BE2C (cell line): ENCODE measurements at places on chromosomes 1 and 21.

DNA sequence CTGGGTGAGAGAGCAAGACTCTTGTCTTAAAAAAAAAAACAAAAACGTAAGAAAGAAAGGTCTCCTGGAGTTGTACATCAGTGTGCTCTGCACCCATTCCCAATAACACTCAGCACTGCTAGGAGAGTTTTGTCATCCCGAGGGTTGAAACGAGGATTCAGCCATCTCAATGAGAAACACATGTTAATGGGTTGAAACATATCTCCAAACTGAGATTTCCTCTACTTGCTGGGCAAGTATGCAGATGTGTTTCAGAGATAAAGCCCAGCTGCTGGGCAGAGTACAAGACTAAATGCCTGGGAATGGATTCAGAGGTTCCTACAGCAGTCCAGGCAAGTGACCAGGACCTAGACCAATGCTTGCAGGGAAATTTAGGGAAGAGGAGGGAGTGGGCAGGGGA is 2.6 kb upstream of the MFN2 start:
- DNase-seq = no peak

GRCh38 chr1:154445040-154445472 is 39.9 kb downstream of the IL6R start:
- DNase-seq = no peak

DNA sequence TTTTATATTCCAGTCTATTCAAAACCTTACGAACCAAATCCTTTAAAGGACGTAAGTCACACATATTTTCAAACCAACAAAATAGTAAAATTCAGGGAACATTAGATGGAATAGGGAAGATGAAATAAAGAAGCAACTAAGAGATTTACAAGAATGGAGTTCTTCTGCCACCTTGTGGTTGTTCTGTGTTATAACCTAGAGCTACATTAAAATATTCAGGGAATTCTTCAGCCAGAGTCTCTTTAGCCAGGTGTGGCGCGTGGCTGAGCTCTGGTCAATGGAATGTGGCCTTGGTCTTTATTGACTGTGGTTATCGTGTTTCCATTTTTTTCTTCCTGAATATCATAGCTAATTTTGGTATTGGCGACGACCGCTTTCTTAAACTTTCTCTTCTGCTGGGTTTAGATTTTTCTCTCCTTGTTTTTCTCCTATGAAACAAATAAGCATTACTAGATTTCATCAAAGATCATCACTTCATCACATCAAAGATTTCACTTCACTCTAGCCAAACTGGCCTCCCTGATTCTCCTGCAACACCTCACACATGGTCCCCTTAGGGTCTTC is 221.3 kb downstream of the MRPL39 start:
- DNase-seq = no peak

- no peak for DNase-seq
These were observed 24.9 kb downstream of the PRKCZ start for GRCh38 chr1:2074944-2075740.

- DNase-seq = no peak
These were observed 112.2 kb downstream of the NEK7 start for GRCh38 chr1:198268784-198269645.

- no peak for DNase-seq
These were observed 11.6 kb upstream of the TTC39A start for GRCh38 chr1:51341876-51342496.

- DNase-seq = peak; percentile 55
These were observed 29.2 kb upstream of the CNTN2 start for GRCh38 chr1:205013683-205014367.

DNA sequence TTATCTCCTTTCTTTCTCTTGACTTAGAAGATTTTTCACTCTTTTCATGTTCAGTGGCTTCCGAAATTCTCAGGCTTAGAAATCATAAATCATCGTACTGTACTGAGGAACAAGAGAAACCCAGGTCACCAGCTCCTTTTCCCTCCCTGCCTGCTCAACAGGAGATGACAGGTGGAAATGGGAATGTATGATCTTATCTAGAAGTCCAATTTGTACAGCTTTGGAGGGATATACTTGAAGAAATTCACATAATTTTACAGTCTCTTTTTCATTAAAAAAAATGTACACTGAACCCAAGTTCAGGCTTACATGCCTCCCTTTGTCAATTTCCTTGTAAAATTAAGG is 11.7 kb downstream of the EVA1C start:
- no peak for DNase-seq

GRCh38 chr1:12495725-12496124 is 122.3 kb downstream of the DHRS3 start:
- peak; percentile 18 for DNase-seq
